ENCODE measurements at places on chromosomes 7 and 10.
A peak's percentile ranks its signal among the peaks of the same experiment; 100 is the strongest.

DNA sequence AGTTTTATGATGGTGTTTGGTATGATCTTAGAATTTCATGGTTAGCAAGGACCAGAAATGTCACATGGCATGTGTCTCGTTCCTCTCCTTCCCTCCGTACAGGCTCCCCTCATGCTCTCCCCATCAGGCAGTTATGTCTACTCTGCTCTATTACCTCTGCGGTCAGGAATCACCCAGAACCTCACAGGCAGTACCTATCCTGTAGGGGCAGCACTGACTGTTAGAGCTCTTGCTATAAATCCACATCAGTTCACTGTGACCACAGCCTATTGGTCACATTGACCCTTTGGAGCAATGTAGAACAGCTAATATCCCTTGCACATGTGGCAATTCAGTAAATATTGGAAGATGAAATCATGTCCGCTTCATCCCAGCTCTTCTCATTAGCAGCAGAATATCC is 151.8 kb downstream of the WNT2 start:
- no peak for DNase-seq

DNA sequence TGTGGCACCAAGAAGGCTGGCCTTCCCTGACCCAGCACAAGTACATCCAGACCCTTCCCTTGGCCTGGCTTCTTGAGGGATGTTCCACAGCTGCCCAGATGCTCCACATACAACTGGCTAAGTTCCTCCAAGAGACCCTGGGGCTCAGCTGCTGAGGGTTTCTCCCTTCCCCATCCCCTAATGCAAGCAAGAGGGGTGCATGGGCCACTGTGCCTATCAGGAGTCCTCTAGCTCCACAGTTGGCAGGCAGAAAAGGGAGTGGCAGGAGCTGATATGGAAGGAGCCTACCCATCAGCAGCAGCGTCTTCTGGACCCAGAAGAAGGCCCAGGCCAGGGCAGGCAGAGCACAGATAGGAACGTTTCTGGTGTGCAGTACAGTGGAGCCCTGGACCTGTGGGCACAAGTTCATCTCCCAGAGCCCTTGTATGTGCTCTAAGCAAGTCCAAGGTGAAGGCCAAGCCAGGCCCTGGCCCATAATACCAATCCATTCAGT is 26.2 kb downstream of the VSIR start:
- DNase-seq: no peak

DNA sequence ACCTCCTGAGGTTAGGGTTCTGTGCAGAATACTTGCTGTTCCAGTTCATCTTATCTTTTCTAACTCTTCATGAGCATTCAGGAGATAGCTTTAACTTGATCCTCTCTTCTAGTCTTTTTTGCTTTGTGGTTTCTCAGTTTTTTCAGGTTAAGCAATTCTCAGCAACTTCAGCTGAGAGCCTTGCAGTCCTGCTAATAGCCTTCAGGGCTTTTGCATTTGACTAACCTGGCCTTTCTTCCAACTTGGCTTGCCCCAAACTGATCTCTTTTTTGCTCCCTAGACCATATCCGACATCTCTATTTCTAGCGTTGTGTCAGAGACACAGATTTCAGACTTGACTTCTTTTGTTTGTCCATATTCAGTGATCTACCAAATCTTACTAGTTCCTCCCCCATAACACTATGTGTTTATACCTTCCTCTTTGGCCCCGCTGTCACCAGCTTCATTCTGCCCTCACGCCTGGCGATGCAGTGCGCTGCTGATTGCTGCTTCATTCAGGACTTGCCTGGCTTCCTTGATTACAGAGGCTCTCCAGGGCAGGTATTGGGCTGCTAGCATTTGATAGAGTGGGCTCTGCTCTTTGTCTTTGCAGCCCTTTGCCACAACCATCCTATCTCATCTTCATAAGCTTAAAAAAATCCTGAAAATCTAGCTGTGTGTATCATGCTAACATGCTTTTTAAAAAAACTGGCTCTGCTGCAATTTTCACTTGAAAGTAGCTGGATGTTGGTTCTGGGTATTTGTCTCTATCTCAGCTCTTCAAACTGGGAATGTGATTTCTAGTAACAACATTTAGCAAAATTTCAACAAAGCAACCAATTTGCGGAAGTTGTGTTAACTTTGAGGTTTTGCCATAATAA is 9.6 kb downstream of the CUL1 start:
- DNase-seq: no peak

- DNase-seq: peak; percentile 68
Measured at GRCh38 chr7:101856473-101857357, 39.3 kb downstream of the CUX1 start.

DNA sequence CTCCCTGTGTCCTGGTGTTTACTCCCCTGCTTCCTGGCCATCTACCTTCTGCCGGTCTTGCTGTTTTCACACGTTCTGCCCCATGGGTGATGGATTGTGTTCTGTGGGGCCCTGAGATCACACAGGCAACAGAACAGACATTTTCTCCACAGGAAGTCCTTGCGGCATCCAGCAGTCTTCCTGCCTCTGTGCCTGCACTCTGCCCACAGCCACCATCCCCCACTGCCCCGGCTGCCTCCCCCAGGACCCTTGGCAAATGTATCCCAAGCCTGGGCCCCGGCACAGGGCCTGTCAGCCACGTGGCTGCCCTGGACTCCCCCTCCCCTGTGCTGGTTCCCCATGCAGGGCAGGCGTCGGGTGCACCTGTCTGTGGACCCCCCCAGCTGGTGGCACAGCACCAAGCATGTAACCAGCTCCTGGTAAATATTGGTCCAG is 184.2 kb downstream of the WDR37 start:
- no peak for DNase-seq

DNA sequence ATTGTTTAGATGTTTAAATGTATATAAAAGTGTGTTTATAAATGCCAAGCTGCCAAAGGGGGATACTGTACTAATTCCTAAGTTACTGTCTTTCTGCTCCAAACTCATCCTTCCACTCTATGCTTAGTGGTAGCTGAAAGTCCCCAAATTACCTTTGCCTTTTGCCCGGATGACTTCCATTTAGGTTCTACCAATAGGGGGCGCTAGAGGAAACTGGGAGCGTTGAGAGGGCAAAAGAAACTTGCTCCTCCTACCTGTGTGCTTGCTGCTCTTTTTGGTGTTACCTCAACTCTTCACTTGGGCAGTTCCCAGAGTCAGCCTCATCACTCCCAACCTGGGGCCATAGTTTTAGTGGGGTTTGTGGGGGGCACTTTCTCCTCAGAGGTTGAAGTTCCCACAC is 5.9 kb upstream of the OR2A25 start:
- DNase-seq: no peak

DNA sequence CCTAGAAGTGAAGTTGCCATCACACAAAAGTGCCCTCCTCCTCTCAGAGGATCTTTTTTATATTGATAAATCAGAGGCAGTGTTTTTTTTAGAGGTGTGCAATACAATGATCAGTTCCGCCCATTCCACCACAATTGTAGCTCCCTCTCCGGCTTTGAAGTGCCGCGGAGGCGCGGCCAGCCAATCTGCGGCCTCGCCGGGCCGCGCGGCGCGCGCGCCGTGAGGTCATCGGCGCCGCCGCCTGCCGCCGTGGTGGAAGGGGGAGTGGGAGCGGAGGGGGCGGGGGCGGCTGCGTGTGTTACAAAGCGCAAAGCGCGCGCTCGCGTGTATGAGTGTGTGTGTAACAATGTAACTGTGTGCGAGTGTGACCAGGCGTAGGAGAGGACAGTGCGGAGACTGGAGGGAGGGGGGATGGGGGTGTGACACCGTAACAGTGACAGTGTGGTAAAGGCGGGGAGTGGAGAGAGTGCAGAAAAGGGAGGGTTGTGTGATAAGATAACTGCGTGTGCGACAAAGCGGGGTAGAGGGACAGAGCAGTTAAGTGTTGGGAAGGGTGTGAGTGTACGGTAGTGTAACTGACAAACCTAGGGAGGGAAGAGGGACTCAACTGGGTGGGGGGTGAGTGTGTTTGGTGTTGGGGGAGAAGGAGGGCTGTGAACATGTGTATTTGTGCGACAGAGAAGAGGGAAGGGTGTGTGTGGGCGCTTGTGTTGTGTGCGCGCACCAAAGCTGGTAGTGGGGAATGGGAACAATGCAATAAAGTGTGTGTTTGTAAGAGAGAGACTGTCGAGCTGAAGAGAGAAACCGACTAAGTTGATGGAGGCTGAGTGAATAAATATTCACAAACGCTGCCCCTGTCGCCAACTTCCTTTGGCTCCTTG is at the start of gene SP8:
TSS of gene SP8 (minus strand) at position 108 of the 881 bp plus-strand sequence. CDS start at position 20, 88 bp downstream.
- no peak for DNase-seq

- no peak for DNase-seq
Measured at GRCh38 chr10:125555743-125556142, 127.2 kb downstream of the TEX36 start.

- no peak for DNase-seq
Measured at GRCh38 chr10:86392723-86393094, 26.1 kb upstream of the GRID1 start.

DNA sequence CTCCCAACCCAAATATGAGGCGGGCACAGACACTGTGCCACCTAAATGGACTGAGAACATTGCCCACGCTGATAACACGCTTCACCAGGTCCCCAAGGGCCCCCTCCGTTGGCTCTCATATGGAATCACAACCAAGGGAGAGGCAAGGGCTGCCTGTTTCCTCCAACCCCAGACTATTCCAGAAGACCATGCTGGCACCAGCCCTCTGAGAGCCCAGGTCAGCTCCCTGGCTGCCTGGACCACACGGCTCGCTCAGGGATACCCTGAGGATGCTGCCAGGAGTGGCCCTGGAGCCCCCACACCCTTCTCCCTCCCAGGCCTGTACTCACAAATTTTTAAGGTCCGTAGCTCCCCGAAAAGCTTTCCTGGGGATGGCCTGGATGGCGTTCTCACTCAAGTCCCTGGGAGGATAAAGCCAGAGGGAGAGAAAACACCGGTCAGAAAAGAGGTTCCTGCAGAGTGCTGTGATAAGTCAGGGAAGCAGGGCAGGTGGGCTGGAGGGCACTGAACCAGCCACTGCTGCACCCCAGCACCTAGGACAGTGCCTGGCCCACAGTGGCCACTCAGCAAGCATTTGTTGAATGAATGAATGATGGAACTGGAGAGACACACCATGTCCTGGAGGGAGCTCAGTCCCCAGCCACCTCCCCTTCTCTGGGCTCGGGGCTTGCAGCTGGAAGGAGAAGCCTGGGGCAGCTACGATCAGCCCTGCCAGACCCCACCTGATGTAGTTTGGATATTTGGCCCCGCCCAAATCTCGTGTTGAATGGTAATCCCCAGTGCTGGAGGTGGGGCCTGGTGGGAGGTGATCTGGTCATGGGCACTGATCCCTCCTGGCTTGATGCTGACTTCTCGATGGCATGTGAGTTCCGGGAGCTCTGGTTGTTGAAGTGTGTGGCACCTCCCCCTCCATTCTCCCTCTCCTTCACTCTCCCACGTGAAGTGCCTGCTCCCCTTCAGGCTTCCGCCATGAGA is 119.8 kb downstream of the SLIT1 start:
- DNase-seq: no peak

GRCh38 chr10:101858723-101859500 is 15.3 kb upstream of the KCNIP2 start:
- DNase-seq: no peak

- no peak for DNase-seq
Measured at GRCh38 chr7:113143486-113144257, 25.3 kb upstream of the SMIM30 start.

DNA sequence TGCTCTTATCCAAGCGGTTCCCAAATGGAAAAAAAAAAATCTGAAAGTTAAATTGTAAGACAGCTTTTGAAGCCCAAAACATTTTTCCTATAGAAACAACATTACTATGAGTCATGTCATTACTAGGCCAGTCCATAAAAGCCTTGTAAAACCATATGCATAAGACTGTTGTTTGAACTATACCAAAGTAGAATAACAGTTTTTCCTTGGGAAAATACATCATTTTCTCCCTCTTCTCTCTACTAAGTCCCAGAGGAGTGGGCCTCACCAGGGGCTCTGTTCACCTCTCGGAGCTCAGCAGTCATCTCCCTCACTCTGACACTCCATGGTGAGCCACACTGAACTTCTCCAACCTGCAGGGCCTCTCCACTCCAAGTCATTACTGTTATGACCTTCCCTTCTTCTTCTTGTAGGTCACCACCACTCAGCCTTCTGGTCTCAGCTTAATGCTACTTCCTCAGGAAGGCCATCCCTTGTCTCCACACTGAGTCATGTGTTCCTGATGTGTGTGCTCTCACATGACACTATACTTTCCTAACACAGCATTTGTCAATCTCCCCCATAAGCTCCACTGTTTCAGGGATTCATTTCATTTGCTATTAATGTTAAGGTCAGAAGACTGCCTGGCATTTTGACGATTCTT is 32.5 kb downstream of the ZNF438 start:
- DNase-seq: no peak

DNA sequence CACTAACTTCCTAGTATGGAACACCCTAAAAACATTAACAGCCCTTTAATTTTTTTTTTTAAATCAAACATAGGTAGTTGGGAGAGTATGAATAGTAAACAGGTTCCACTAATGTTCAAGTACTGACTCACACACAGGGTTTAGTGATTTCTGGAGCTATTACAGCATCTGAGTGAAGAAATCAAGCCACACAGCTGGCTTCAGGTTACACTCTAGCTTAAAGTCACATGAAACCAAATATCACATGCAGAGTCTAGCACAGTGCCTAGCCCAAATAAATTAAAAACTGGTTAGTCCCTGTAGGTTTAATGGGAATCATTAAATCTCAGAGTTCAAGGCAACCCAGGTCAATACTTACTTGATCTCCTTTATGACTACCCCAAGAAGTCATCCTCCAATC is 11.6 kb downstream of the PANK1 start:
- no peak for DNase-seq

- DNase-seq: no peak
Measured at GRCh38 chr7:81186691-81187090, 267.8 kb upstream of the SEMA3C start.

DNA sequence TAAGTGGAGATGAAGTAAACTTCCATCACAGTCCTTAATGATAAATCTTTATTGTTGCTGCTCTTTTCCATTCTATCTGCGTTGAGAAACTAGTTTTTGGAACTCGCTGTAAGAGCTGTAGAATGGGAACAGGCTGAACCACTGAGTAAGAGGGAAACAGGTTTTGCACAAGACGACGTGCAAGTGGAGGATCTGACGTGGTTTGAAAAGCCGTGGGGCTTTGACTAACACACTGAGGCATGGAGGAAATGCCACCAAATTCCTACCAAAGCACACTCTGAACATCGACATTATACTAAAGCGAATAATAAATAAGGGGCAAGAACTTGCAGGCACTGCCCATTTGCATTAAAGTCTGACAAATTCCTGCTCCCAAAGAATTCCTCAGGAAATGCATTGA is 160.6 kb downstream of the KLF6 start:
- no peak for DNase-seq

DNA sequence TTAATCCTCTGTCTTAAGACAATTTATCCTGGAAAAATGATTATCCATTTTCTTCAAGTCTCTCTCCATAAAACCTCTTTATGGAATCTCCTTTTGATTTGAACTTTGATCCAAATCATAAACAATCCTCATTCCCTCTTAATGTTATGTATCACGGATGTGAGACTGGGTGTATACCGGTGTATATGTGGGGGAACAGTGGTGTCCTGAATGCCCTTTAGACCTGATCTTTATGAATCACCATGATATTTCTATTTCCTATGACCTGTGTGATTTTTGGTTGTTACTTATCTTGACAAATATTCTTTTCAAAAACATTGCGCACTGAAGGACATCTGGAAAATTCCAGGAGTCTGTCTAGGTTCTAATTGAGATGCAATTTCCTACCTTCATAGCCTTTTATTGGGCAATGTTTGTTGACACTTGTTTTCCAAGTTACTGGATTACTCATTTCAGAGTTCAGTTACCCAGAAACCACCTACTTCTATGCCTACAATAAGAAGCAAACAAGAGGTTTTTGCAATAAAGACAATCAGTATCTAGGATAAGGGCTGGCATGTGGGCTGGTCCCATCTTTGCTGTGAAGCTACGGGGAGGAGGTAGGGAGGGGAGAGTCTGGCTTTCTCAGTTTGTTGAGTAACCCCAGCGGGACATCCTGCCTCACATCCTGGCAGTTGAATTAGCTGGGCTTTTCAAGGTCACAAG is 190.4 kb downstream of the CTTNBP2 start:
- no peak for DNase-seq

Measured in stimulated activated CD4-positive, alpha-beta T cell treated with anti-CD3 and anti-CD28 coated beads, Interleukin-4, amount 100 ng/mL, for 48 hours (primary cell).